ENCODE measurements at places on chromosomes 5 and 9. TPM values are rescaled to one million over a fixed set of nuclear protein-coding genes. Genes with fewer than 3 reads are reported as not detected.

DNA sequence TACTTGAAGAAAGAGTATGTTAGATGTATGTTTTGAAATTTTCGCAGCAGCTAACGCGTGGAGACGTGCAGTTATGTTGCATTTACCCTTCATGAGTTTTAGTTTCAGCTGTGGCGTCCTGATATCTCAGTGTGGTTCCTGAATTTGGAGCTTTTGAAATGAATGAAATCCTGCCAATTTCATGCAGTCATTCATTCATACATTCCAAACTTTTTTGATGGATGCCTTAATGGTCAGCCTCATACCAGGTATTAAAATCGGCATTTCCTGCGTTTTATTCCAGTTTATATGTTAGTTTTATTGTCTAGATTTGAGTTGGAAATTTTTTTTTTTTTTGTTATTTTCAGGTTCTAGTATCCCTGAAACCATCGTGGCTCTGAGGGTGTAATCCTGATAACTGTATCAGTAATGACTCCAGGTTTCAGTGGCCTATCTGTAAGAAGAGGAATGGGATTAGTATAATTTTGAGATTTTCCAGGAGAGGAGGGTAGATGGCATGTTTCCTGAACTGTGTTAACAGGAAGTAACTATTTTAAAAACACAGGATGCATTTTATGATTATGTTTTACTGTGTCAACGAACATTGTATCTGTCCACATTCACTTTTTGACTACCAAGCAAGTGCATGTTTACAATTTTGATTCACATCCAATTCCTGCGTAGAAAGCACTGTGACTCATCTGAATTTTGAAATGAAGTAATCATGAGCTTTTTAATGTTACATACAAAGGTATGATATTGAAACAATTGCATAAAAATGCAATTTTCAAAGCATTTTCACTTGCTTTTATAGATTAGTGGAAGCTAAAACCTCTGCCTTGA is 1.0 kb downstream of the FOCAD start:
- peak; percentile 58 for DNase-seq

The NOTCH1 gene
- total RNA-seq, result 64.3 TPM

The CER1 gene
- not detected for total RNA-seq

DNA sequence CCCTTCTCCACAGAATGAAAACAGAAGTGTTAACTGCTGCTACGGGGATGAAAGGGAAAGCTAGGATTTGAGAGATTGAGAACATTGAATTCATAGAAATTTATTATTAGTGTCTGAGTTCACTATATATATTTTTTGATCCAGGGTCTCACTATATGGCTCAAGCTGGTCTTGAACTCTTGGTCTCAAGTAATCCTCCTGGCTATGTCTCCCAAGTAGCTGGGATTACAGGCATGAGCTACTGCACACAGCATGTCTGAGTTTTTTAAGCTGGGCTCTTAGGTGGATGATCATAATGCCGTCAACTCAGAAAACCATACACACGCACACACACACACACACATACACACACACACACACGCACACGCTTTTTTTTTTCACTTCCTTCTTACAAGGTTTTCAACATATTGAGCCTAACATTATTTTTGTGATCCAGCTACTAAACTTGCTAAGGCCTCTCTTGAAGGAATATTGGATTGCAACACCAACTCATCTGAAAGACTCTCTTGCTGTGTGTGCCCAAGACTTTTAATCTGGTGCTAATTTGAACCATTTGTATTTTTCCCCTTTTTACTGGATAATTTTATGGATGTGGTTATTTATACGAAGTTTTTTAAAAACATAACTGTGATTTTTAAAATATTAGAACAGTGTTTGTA is 1045.4 kb downstream of the DTWD2 start:
- no peak for DNase-seq

GRCh38 chr5:109704282-109704952 is 14.7 kb downstream of the MAN2A1 start:
- DNase-seq, result no peak

- no peak for DNase-seq
These were observed 16.7 kb upstream of the IL13 start for GRCh38 chr5:132641241-132641723.

- no peak for DNase-seq
These were observed 166.4 kb upstream of the ZNF618 start for GRCh38 chr9:113709721-113710120.

DNA sequence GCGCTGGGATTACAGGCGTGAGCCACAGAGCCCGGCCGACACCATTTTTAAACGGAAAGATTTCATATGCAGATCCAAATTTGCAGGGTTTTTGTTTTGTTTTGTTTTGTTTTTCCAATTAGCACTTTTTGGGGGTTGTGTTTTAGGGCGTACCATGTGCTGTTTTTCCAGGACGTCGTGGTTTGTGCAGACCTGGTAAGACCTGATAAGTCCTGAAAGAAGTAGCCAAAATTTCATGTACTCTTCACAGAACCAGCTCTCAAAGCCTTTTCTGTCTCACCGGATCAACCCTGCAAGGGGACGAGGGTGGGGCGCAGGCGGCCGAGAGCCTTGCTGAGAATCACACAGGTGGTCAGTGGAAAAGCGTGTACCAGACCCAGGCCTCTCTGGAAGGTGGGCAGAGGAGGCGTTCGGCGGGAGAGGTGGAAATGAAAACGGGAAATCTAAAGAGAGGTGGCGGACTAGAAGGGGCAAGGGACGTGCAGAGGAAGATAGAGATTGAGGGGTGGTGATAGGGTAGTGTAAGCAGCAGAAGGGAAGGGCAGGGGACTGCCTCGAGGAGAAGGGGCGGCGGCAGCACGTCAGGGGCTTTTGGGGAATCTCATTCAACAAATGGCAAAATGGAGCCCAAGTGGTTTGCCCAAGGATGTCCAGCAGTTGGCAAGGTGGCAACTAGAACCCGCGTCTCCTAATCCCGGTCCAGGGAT is 1.1 kb upstream of the FAF2 start:
- DNase-seq, result no peak

GRCh38 chr9:69980041-69980440 is 63.6 kb upstream of the MAMDC2 start:
- DNase-seq, result no peak

- DNase-seq, result no peak
These were observed 97.2 kb downstream of the RALGPS1 start for GRCh38 chr9:127011772-127012171.

DNA sequence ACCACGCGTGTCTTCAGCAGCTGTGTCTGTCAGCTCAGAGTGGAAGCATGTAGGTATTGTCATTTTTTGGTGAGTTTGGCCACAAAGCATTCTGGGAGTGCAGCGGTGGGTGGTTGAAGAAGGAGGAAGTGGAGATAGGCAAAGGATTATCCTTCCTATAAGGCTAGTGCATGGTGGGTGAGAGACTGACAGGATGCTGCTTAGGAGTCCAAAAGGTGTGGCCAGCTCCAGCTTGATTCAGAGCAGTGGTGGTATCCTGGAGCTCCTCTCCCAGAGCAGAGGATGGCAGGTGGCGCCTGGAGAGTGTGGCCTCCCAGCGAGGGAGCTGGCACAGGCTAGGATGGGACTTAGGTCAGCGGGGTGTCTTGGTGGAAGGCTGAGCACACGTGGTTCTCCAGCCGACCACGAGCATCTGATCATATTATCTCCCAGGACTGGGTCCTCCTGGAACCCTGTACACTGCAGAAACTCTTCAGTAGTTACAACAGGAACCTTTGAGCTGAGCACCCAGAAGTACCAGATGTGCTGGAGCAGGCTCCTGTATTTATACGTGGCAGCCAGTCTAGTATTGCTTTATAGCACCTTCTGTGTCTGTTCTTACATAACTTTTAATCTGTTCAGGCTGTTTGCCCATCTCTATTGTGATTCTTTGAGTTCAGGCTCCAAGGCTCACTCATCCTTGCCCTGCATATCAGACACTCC is 29.6 kb downstream of the MAML1 start:
- DNase-seq, result no peak

GRCh38 chr9:133710661-133711427 is 27.3 kb downstream of the SARDH start:
- no peak for DNase-seq

All from lung (tissue), 17 donors.